Activated CD4-positive, alpha-beta T cell treated with anti-CD3 and anti-CD28 coated beads, Interleukin-2, amount 50 U/mL, for 16 hours (primary cell): ENCODE measurements at places on chromosomes 2 and 18.
A peak's percentile ranks its signal among the peaks of the same experiment; 100 is the strongest.

DNA sequence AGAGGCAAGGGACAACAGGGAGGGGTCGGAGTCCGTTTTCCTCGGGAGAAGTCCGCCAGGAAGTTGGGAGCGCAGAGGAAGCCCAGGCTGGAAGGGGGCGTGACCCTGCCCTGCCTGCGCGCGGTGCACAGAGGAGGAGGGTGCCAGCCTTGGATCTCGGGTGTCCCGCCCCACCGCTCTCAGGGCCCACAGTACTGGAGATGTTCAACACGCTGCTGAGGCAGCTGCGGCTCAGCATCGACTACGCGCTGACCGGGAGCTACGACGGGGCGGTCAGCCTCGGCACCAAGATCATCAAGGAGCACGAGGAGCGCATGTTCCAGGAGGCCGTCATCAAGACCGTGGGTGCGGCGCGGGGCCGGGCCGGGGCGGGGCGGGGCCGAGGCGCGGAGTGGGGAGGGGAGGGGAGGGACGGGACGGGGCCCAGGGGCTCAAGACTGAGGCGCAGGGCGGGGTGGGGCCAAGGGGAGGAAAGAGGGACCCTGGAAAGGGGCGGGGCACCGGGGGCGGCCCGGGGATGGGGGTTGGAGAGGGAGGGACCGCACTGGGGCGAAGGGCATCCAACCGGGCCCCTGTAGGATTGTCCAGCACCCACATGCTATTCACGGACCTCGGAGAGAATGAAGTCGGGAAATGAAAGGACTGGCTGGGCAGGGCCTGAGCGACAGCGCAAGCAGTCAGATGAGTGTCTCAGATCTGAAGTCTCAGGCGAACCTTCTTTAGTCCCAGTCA, 36.6 kb downstream of the POMC start:
- no peak for DNase-seq

- no peak for DNase-seq
Observed at GRCh38 chr2:183455056-183455455, 330.8 kb downstream of the NUP35 start.

DNA sequence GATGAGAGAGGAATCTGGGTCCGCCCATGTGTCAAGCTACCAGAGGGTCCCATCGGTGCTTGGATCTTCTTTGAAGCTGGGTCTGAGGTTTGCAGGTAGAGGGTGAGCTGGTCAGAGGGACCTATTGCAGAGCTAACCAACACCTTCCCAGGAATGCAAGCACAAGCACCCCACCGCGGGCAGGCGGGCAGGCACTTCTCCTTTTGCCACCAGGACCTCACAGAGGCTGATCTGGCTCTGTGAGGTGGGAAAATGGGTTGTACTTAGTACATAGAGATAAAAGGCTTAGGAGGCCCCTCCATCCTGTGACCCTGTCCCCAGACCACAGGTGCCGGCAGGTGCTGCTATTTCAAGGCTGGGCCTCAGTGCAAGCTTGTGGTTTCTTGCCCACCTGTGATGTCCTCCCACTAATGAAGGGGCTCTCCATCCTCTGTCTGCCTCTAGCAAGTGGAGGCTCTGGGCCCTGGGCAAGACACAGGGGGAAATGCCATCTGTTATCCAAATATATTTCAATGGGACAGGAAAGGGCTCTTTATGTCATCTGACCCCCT, 31.4 kb upstream of the IL37 start:
- no peak for DNase-seq

- no peak for DNase-seq
Observed at GRCh38 chr18:28963481-28963880, 786.6 kb upstream of the CDH2 start.

GRCh38 chr2:170973225-170973491, 44.1 kb downstream of the GORASP2 start:
- DNase-seq = no peak

DNA sequence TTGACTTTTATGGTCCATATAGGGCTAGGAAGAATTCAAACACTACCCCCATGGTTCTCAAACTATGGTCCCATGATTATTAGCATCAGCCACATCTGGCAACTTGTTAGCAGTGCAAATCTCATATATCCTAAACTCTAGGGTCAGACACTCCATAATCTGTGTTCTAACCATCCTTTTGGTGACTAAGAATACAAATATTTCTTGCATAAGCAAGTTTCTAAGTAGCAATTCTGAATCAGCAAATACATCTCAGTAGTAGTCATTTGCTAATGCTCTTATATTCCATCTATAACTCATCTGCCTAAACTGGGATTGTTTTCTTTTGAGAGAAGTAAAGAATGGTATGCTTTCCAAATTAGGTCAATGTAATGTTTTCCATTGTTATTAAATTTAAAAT, 447.3 kb downstream of the TMX3 start:
- DNase-seq = no peak

- no peak for DNase-seq
Observed at GRCh38 chr2:171217330-171217729, 56.6 kb upstream of the TLK1 start.

GRCh38 chr2:120910164-120910563, 174.5 kb downstream of the GLI2 start:
- DNase-seq = no peak

- no peak for DNase-seq
Observed at GRCh38 chr2:11552260-11552638, 18.4 kb downstream of the GREB1 start.

DNA sequence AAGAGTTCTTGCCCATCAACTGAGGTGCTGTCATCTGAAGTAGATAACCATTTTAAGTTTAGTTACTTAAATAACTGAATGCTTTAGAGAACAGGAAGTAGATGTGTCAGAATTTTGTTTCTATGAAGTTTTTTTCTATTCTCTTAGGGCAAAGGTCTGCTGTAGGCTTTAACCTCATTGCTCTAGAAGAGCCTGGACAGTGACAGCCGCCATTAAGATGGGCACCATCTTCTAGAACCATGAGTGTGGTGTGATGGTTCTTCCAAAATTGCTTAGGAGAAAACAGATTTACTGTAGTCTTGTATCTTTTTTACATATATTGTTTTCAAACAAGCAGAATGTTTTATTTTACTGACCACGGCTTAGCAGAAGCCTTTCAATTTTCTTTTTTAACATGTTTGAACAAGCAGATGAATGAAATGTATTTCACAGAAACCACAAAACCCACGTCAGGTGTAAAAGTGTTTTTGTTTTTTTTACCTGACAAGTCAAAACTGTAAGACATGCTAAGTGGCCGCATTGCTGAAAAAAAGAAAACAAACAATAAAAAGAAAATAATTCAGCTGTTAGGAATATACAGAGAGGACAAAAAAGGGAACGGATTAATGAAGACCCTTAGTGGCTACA, 77.9 kb downstream of the PRELID3A start:
- no peak for DNase-seq

DNA sequence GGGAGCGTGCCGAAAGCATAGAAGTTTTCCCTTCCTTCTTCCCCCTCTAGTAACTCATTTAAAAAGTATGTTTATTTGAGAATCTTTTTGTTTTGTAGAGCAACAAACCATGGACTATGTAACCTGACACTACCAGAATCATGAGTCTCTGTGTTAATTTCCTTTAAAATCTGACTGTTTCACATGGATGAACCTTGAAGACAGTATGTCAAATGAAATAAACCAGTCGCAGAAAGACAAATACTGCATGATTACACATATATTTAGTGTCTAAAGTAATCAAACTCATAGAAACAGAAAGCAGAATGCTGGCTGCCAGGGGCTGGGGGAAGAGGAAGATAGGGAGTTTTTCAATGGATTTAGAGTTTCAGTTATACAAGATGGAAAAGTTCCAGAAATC, 32.3 kb downstream of the PTPN2 start:
- no peak for DNase-seq

GRCh38 chr2:85981579-85982247, 92.9 kb upstream of the ST3GAL5 start:
- DNase-seq = no peak

GRCh38 chr2:191401287-191401686, 156.1 kb downstream of the MYO1B start:
- DNase-seq = no peak

- DNase-seq = no peak
Observed at GRCh38 chr2:214217599-214217998, 193.3 kb upstream of the VWC2L start.

DNA sequence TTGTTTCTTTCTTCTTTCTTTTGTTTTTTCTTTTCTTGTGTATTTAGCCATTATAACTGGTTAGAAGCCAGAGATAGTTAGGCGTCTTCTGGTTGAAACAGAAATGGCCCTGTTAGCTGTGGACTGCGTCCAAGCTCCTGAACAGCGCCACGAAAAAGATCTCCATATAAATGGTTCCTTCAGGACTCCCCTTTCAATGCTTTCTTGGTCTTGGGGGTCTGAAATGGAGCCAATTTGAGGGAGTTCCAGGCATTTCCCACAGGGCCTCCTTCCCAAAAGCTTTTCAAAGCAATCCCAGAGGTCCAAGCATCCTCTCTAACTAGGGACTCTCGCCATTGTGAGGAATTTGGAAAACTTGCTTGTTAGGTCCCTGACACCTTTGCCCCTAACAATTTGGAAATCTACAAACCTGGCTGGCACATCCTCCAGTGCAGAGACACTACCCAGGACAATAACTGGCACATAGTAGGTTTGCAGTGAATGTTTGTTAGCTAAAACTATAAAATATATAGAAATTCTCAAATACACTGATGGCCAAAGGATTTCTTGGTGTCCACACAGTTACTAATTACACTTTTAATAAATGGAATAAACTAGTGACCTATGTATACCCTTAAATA, 80.1 kb downstream of the MYCN start:
- DNase-seq = no peak

DNA sequence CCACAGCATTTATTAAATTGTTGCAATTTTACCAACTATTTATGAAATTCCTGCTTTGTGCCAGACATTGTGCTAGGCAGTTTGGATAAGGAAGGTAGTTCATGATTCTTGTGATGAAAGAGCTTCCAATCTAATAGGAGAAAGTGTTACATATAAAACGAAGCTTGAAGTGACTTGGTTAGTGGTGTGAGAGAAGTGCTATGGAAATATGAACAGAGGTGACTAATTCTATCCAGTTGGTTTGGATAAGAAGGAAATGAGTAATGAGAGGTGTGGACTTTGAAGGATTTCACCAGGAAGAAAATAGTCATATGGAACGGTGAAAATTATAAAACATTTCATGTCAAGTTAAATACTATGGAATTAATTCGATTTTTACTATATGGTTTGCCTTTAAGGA, 48.6 kb downstream of the EML6 start:
- no peak for DNase-seq

DNA sequence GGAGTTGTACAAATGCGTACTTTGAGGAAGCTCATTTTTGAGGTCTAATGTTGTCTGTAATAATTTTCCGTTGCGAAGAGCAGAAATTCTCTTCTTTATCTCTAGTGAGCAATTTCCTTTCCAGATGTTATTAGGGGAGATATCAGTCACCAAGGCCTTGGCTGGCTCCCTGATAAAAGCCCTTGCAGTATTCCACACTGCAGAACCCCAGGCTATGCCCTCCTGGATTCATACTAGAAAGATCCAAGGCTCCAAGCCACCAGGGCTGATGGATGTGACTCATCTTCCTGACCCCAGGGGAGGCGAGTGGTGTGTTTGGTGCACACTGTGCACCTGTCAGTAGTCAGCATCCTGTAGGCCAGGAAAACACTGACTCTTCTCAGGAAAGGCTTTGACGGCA, 34.7 kb downstream of the INO80C start:
- no peak for DNase-seq

DNA sequence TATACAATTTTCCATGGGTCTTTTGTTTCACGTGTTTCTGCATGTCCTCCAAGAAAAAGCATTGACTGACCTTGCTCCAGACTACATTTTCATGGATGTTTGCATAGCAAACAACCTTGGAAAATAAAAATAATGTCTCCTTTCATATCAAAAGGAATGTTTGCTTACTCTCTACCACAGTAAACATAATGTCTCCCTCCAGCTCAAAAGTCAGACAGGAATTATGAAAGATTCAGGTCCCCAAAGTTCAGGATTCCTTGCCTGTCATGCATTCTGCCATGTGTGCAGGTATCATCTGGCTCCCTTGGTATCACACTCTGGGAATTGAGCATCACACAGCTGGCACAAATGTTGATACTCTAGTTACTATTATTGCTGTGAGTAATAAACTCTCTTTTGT, 103.1 kb upstream of the ZC3H15 start:
- no peak for DNase-seq

DNA sequence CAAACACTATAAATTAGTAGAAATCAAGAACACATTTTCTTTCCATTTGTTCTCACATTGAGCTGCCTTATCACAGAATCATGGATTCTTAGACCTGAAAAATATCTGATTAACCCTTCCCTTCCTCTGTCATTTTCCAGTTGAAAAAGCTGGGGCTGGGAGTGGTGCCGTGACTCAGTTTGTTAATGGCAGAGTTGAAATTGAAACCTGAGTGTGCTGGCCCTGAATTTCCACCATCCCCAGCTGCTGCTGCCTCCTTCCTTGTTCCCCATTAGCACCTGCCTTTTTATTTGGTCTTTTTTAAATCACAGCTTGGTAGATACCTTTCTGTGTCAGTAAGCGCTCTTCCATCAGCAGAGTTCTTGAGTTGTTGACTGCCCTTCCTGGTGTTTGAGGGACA, 10.6 kb downstream of the FARP2 start:
- DNase-seq = no peak

- DNase-seq = peak; percentile 86
Observed at GRCh38 chr18:46155641-46156051, 51.5 kb downstream of the HAUS1 start.

- no peak for DNase-seq
Observed at GRCh38 chr2:239310401-239311061, 90.3 kb downstream of the HDAC4 start.

- DNase-seq = peak; percentile 42
Observed at GRCh38 chr2:208025814-208026184, 472 bp upstream of the PLEKHM3 start.

DNA sequence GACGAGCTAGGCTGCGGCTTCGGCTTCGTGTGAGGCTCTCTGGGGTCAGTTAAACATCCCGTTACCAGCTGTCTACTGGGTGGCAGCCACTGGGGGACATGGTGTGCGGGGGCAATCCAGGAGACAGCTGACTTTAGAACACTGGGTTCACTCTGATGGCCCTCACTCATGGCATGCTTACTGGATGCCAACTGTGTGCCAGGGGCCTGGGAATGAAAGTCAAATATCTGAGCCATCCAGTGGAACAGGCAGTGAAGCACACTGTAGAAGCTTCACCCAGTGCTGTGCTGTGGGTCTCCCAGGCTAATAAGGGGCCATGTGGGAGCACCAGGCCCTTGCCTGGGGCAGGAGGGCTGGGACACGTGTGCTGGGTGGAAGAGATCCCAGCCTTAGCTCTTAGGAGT, 48.3 kb downstream of the GLI2 start:
- DNase-seq = no peak

- no peak for DNase-seq
Observed at GRCh38 chr2:240620149-240620731, 5.0 kb upstream of the GPR35 start.

DNA sequence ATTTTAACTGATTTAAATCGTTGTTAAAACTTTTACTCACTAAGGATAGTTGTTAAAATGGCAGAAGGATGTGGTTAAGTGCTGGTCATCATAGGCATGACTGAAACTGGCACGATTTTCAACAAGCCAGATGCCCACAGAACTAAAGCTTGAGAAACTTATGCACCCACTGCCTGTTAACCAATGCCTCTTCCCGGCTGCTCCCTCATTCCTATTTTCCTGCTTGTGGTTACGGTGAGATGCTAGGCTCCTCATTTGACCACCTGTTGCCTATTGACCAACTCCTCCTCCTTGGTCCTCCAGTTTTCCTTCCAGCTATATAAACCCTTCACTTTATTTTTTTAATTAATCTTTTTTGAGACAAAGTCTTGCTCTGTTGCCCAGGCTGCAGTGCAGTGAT, 238.7 kb downstream of the TFCP2L1 start:
- no peak for DNase-seq

GRCh38 chr2:200862532-200863000, 1.9 kb downstream of the CLK1 start:
- peak; percentile 82 for DNase-seq

GRCh38 chr18:49861659-49862058, 48.3 kb upstream of the ACAA2 start:
- DNase-seq = peak; percentile 15
